ENCODE measurements at places on chromosomes 3 and 15.

- H3K4me3 ChIP-seq, result no peak overlapping the region
- no peak for DNase-seq
- peaks cover 4% of the 10 kb centered on the region for H3K36me3 ChIP-seq
- no peak overlapping the region for H3K27ac ChIP-seq
- no peaks in the 10 kb centered on the region for H3K4me1 ChIP-seq
- H3K27me3 ChIP-seq, result no peaks in the 10 kb centered on the region
These were observed 23.5 kb upstream of the SLC15A2 start for GRCh38 chr3:121870717-121871116.

DNA sequence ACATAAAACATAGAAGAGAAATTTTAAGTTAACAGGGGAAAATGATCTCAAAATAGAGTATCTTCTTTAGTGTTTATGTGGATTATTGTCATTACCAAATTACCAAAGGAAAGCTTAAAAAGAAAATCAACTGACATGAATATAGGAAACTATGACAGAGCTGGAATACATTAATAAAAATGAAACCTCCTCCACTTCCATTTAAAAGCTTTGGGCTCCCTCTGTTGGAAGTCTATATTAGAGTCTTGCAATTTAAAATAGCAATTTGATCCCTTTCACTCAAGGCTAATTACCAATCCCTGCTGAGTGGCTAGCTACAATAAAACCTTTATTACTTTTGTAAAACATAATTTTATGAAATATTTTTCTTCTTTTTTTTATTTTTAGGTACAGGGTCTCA lies 61.4 kb upstream of the IMPG2 start:
- peaks cover 9% of the 10 kb centered on the region for H3K4me1 ChIP-seq
- H3K4me3 ChIP-seq, result no peak overlapping the region
- peaks cover 9% of the 10 kb centered on the region for H3K36me3 ChIP-seq
- no peaks in the 10 kb centered on the region for H3K27me3 ChIP-seq
- no peak for DNase-seq

DNA sequence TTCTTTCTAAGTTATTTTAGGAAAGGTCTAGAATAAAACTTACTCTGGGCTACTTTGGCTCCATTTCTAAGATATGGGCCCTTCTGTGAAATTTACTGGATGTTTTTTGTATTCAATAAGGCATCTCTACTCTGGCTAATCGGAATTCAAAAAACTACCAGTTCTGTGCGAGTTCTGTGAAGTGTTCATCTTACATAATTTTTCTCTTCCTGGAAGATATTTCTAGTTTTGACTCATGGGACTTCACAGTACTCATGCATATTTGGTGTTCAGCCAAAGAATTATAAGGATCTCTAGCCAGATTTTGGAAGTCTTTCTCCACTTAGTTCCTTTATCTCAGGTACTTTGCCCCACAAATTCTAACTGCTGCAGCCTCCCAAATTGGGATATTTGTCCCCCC lies 46.4 kb upstream of the MBNL1 start:
- no peaks in the 10 kb centered on the region for H3K27me3 ChIP-seq
- H3K36me3 ChIP-seq, result no peaks in the 10 kb centered on the region
- DNase-seq, result no peak
- H3K27ac ChIP-seq, result no peak overlapping the region

- H3K27ac ChIP-seq, result no peak overlapping the region
- no peaks in the 10 kb centered on the region for H3K27me3 ChIP-seq
- peaks cover 7% of the 10 kb centered on the region for H3K36me3 ChIP-seq
- no peak for DNase-seq
These were observed 83.0 kb downstream of the FHIT start for GRCh38 chr3:61168286-61168685.

DNA sequence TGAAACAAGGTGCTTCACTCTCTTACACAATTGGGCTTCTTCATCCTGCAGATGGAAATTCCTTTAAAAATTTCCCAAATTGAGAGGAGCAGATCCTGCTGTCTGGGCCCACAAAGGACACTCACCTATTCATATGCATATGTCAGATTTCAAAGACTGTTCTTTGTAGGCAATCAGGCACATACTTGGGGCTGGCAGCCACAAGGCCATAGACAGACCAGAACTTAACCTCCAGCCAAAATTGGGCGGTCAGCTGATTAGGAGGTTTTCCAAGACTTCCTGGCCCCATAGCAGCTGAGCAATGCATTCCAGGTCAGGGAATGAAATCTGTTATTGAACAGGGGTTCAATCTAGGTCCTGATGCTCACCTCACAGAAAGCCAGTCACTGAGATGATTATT lies 15.0 kb upstream of the HPS3 start:
- no peaks in the 10 kb centered on the region for H3K36me3 ChIP-seq
- H3K27ac ChIP-seq, result no peak overlapping the region
- H3K27me3 ChIP-seq, result no peaks in the 10 kb centered on the region
- H3K4me3 ChIP-seq, result no peak overlapping the region
- peaks cover 5% of the 10 kb centered on the region for H3K4me1 ChIP-seq

Data from type B pancreatic cell (in vitro differentiated cells).